ENCODE measurements at places on chromosomes 3 and 15. TPM values are rescaled to one million over a fixed set of nuclear protein-coding genes. Genes with fewer than 3 reads are reported as not detected.

Gene NLGN1
- 13.4 TPM for total RNA-seq

Gene CYP11A1
- 3.7 TPM for total RNA-seq

DNA sequence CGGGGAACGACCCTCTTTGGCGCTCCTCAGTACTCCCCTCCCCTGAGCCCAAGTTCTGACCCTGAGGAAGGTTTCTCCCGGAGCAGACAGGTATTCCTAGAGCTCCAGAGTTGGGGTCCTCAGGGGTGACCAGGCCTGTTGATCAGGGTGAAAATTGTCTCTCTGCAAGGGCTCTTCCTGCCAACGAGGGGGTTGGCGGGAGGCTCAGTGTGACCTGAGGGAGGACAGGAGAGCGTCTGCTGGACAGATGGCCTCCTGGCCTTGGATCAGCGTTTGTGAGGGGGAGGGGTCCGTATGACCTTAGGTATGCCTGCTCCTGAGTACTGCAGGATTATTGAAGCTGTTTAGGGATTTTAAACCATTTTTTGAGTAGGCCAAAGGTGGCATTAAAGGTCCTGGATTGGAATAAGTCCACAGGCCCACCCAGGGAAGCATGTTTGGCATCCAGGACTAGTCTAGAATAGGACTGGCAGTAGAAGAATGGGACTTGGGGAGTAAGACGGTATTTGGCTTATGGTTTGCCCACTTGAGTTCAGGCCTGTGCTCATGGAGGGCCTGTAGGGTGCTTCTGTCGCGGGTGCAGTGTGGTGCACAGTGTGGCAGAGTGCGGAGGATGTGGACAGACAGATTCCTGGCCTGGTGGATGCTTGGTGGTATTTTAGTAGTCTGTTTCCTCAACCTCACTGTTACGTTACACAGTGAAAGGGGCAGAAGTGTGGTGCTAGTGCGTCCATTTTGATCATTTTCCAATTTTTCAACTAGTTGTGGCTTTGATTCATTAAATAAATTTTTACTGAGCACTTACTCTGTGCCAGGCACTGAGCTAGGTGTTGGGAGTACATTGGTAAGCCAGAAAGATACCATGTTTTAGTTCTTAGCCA lies 959 bp downstream of the ZNF592 start:
- no peak for ATAC-seq

GRCh38 chr3:188362405-188362831 lies 208.5 kb downstream of the LPP start:
- no peak for ATAC-seq

Gene APOD
- 392 TPM for total RNA-seq

Gene KIF23
- 1.1 TPM for total RNA-seq

Gene ARRDC4
- total RNA-seq, result 49.5 TPM

Data from gastroesophageal sphincter (tissue), 4 donors.